ENCODE measurements at places on chromosomes 13 and 19. TPM values are rescaled to one million over a fixed set of nuclear protein-coding genes. Genes with fewer than 3 reads are reported as not detected.

DNA sequence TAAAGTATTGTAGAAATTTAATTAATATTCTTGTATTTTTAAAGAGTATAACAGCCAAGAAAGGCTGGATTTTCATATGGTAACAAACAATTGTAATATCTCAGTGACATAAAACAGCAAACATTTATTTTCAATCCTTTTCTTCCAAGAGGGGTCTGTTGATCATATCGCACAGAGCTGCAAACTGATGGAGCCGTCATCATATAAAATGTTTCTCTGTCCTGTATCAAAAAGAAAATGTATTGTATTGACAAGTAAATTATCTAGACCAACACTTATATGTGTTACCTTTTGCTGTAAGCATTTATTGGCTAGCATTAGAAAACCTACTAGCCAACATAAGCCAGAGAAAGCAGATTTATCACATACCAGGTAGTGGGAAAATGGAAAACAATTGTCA lies 2861.4 kb upstream of the PCDH20 start:
- DNase-seq: no peak

DNA sequence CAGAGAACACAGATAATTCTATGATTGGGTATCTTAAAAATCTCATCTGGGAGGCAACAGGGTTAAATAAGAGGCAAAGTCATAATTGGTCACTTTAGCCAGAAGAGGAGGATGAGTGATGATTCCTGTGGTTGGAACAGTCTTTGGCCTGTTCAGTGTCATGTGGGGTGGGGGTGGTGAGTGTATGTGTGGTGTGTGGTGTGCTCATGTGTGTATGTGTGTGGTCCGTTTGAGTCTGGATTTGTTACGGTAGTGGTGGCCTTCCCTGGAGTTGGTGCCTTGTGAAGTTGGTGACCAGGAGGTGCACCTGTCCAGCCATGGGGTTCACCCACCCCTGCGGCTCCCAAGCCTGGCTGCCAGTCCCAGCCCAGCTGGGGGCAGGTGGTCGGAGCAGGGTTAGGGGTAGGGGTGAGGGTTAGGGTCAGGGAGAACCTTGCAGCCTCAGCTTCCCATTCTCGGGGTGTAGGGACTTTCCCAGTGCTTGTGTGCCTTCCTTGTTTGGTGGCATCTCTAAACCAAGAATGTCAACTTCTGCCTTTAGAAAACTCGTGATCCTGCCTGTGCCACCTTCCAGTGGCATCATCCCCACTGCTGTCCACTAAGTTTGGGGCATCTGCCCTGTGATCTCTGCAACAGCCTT lies 97.5 kb downstream of the RAB20 start:
- DNase-seq: no peak

DNA sequence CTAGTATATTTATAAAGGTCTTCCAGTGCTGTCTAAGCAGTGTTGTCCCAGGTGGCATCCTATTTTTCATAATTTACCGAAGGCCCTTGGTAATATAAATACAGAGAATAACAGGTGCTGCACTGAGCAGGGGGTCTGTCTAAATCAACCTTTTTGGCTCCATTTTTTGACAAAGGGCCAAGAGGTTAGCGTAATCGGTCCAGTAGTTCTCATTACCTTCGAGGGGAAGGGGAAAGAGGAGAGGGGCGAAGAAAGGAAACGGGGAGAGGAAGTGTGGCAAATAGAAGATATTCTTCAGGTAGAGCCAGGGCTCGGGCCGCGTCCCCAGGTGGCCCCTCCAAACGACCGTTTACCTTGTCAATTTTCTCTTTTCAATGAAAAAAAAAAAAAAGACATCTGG lies 749 bp upstream of the PAN3 start:
- peak; percentile 3 for DNase-seq

The RNF17 gene
- total RNA-seq: not detected

The SYCN gene
- total RNA-seq: not detected

The KLK4 gene
- not detected for total RNA-seq

Data from RPMI7951 (cell line).